NCI-H187 (cell line): ENCODE measurements at places on chromosomes 2 and 18.

GRCh38 chr2:178886006-178886405, 78.8 kb upstream of the TTN start:
- DNase-seq = no peak

DNA sequence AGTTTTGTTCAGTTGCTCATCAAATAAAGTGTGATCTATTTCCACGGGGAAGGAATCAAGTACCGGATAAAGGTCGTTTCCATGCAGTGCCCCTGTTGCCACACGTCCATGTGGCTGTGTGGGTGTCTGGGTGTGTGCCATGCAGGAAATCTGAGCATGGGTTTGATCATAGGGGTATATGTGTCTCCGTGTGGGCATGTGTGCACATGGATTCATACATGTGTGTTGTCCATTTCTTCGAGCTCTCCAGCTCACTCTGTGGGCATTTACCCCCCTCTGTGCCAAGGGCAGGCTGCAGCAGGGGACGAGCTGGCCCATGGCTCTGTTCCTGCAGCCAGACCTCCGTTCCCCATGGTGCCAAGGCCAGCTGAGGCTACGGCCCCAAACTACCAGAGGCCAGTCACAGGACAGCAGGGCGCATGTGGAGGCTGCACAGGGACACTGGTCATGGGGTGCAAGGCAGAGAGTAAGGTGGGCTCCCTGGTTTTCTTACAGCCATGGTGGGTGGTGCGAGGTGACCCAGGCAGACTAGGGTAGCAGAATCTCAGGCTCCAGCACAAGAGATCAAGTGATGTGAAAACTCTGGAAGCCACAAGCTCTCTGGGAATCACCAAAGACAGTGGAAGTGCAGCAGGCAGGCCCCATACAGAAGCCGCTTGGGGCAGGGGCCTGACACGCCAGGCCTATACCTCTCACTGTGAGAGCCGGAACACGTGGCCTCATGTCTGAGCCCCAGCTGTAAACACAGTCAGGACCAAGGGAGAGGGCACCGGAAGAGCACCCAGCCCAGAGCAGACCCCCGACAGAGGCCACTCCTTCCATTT, 66.4 kb upstream of the RAB6C start:
- no peak for DNase-seq

GRCh38 chr2:217705461-217705860, 297.3 kb downstream of the TNS1 start:
- no peak for DNase-seq

GRCh38 chr2:54079331-54079730, 36.1 kb upstream of the ACYP2 start:
- no peak for DNase-seq

DNA sequence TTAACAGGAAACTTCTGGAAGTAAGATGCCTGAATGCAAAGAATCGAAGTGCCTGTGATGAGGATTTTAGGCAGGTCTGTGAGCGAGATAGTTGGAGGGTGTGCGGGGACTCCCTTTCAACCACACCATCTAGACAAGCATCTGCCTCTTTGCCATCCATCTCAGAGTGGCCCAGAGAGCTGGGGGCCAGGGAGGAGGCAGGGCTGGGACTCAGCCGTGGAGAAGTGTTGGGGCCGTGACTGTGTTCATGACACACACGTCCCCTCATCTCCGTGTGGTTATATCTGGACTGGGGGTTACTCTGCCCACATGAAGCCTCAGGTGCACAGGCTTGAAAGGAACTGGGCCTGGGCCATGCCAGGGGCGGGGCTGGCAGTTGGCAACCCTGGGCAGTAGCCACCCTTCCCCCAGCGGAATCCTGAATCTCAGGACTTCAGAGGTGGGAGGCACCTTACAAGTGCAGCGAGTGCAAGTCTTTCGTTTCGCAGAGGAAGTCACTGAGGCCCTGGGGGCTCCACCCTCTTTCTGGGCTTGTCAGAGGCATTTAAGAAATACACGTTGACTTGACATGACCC, 112.5 kb downstream of the SLC4A3 start:
- no peak for DNase-seq

- no peak for DNase-seq
These were observed 73.1 kb downstream of the BOD1L2 start for GRCh38 chr18:57219964-57220363.

GRCh38 chr2:37581433-37581832, 90.0 kb downstream of the CDC42EP3 start:
- no peak for DNase-seq

GRCh38 chr2:128663371-128664050, 344.8 kb upstream of the HS6ST1 start:
- no peak for DNase-seq

DNA sequence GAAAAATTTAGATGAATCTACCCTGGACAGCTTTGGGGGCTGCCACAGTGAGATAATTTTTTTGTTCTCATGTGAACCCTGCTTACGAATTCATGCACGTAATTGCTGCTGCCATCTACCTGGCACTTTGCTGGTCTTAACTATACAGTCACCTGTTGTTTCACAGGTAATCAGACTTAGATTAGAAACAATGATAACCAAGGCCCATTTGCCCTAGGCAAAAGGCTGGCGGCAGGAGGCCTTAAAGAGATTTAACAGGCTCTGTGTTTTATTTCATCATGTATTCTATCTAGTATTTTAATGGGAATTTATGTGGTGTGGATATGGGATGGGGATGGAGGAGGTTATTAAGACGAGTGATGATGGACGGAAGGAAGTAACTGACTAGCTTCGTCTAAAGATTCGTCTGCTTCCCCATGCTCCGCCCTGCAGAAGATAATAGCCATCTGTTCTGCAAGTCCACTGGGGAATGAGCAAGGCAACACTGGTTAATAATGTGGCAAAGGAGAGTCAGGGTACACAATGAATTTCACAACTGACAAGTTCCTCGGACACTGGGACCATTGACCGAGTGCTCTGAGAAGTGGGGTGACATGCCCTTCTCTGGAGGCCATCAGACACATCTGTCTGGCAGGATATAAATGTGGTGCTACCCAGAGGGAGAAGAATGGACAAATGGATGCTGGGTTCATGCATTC, 291.8 kb upstream of the TNP1 start:
- DNase-seq = no peak

GRCh38 chr2:86372641-86373502, 35.4 kb upstream of the REEP1 start:
- no peak for DNase-seq

GRCh38 chr2:170162271-170162632, 15.7 kb upstream of the MYO3B start:
- no peak for DNase-seq

DNA sequence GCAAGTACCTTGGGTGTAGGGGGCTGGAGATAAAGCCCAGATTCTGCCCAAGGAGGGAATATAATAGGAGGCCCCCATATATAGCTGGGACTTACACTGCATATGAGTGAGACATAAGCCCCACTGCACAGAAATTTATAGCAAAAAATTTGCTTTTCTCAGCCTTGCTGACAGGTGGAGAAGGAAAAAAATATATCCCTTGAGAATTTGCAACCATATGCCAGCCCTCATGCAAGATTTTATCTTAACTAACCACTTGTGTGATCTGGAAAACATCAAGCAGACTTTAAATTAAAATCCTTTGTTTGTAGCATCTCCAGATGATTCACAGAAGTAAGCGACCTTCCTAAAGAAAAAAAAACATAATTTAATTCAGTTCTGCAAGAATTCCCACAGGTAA, 288.2 kb downstream of the BCL2 start:
- DNase-seq = no peak

GRCh38 chr2:112121682-112122254, 16.4 kb upstream of the FBLN7 start:
- DNase-seq = no peak

DNA sequence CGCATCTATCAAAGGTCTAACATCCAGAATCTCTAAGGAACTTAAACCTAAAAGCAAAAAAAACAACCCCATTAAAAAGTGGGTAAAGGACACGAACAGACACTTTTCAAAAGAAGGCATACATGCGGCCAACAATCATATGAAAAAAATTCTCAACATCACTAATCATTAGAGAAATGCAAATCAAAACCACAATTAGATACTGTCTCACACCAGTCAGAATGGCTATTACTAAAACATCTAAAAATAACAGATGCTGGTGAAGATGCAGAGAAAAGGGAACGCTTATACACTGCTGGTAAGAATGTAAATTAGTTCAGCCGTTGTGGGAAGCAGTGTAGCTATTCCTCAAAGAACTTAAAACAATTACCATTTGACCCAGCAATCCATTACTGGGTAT, 38.0 kb downstream of the PPP3R1 start:
- DNase-seq = no peak

GRCh38 chr2:146870691-146871090, 974.1 kb upstream of the ACVR2A start:
- DNase-seq = no peak
